ENCODE measurements at places on chromosomes 4 and X. TPM values are rescaled to one million over a fixed set of nuclear protein-coding genes. Genes with fewer than 3 reads are reported as not detected.

DNA sequence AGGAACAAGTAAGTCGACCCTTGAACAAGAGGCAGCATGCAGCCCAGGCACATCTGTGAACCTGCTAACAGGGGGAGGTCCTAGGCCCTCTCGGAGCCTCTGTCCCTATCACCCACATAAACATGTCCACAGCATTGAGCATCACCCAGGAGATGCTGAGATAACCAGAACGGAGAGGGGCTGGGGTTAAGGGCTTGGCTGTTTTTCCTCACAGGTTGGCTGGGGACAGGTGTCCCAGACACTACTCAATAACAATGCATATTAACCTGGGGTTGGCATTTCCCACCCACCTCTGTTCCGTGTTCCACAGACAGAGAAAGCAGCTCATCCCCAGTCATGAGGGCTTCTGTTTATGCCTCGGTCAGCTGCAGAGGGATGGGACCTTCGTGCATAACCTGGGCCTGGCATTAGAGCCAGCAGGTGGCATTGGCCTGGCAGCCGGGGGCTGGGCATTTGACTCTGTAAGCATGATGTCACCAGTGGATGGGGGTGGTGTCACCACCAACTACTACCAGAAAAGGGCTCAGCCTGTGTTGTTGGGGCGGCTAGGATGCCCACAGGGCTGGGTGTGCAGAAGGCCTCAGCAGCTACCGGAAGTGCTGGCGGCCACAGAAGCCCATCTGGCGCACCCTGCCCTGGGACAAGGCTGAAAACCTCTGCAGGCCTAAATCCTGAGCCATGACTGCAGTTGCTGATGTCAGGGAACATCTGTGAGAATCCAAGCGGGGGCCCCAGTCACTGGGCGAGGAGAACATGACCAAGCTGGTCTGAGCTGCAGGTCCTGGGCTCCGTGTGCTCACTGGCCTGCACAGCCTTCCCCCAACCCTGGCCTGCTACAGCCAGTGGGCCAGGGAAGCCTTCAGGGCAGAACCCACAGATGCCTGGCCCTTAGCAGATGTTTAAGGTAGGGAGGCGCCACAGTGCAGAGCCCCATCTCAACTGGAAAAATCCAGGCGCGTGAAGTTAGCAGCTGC lies 351.4 kb downstream of the NR3C2 start:
- no peak for DNase-seq

GRCh38 chr4:184261246-184261645 lies 43.6 kb upstream of the ENPP6 start:
- no peak for DNase-seq

Gene RPA4
- 1.6 TPM for total RNA-seq

GRCh38 chr4:133559987-133560386 lies 410.9 kb downstream of the PCDH10 start:
- no peak for DNase-seq

Gene SPANXA1
- not detected for total RNA-seq

Gene BBS7
- 6.2 TPM for total RNA-seq

Gene TMPRSS11D
- total RNA-seq = not detected

GRCh38 chr4:56570041-56570440 lies 64.5 kb downstream of the ARL9 start:
- DNase-seq = no peak

GRCh38 chr4:145823743-145824142 lies 114.9 kb downstream of the ZNF827 start:
- no peak for DNase-seq

DNA sequence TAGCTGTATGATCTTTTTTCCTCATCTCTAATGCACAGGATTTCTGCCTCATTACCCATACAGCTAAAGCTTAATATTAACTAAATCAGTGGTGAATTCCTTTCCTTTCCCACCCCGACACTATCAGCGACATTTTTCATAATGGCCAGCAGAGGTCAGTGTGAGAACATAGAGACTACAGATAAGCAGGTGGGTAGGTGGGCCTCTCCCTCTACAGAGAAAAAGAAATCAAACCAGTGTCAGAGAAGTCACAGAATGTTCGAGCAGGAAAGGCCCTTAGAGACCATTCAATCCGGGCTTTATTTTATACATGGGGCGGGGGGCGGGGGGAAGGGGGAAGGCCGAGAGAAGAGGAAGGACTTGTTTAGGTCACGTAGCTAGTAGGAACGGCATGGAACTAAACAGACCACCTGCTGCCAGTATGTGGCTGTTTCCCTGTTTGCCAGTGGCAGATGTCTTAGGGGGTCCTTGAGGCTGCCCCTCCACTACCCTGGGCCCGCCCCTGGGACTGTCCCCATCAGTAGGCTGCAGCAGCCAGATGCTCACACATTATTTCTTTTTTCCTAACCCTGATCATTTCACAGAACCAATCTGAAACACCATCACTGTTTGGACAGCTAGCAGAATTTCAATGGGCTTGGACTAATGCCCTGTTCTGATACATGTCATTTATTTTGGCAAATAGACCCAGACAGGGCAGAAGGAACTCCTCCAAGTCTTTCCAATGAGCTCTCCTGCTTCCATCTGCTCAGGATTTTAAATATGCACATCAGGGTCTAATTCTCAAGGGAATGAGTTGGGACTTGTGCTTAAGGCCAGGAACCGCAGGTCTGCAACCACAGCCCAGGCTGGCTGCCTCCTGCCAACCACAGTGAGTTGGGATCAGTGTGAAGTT lies 133.4 kb downstream of the ATG4A start:
- peak; percentile 10 for DNase-seq

GRCh38 chr4:65046192-65047133 lies 623.8 kb downstream of the EPHA5 start:
- DNase-seq = no peak

DNA sequence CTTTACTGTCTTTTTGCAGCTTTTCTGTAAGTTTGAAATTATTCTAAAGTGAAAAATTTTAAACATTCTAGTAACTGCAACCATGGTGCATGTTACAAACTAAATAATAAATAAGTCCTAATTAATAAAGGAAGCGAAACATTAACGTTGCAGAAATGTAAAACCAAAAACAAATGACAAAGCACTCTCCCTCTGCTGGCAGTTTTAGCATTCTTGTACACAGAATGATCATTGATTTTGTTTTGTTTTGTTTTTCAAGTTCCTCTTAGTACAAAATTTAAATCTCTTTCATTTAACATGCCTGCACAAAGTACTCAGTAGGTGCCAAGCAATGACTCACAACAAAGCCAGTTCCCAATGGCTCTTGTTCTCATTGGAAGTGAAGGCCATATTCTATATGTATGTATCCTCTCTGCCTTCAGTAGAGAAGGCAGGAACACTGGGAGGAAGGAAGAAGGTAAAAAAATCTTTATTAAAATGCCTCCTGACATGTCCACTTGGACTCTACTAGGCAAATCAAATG lies 13.7 kb upstream of the TMSB4X start:
- DNase-seq = no peak

Gene TSPAN6
- total RNA-seq = 1.1 TPM
